Activated naive CD8-positive, alpha-beta T cell treated with anti-CD3 and anti-CD28 coated beads for 36 hours (primary cell): ENCODE measurements at places on chromosomes 5 and 9. TPM values are rescaled to one million over a fixed set of nuclear protein-coding genes. Genes with fewer than 3 reads are reported as not detected.

- H3K27ac ChIP-seq, result no peak overlapping the region
- no peak overlapping the region for H3K4me3 ChIP-seq
- DNase-seq, result no peak
- peaks cover 4% of the 10 kb centered on the region for H3K36me3 ChIP-seq
Measured at GRCh38 chr5:137669811-137670210, 66.1 kb downstream of the KLHL3 start.

The SERF1A gene
- 6.8 TPM for total RNA-seq

DNA sequence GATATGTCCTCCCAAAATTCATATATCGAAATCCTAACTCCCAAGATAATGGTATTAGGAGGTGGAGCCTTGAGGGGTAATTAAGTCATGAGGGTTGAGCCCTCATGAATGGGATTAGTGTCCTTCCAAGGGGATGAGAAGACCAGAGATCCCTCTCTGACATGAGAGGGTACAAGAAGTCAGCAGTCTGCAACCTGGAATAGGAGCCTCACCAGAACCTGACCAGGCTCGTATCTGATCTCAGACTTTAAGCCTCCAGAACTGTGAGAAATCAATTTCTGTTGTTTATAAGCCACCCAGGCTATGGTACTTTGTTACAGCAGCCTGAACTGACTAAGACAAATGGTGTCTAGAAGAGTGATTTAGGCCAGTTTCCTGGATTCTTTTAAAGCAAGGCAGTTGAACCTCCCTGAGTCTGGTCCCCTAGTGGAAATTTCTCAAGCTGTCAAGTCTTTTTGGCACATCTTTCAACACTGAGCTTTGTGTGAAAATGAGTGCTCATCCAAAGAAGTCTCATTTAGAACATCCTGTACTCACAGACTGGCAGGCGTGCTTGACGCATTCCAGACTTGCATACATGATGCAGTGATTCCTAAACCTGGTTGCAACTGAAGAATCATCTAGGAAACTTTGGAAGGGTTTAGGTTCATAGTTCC, 254.8 kb upstream of the PPP1R2B start:
- H3K36me3 ChIP-seq, result no peaks in the 10 kb centered on the region
- H3K27me3 ChIP-seq, result peaks cover 22% of the 10 kb centered on the region
- DNase-seq, result no peak
- H3K4me3 ChIP-seq, result no peak overlapping the region

DNA sequence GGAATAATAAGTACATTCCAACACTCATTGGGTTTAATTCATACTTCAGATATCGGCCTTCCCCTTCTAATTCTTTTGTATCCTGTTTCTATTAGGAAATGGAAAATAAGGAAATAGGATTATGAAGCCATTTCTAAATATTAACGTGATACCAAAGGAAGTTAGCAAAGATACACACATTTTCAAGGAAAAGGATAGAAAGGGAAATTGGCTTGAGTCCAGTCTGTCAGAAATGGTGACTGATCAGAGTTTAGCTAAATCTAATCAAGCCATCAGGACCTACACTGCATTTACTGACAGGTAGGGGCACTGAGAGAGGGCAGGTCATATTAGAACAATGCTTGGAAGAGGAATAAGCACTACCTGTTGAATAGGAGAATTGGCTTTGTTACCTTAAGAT, 3.1 kb downstream of the TRPM3 start:
- no peak overlapping the region for H3K27ac ChIP-seq
- H3K4me1 ChIP-seq, result no peaks in the 10 kb centered on the region
- no peaks in the 10 kb centered on the region for H3K36me3 ChIP-seq
- peaks cover 31% of the 10 kb centered on the region for H3K27me3 ChIP-seq

DNA sequence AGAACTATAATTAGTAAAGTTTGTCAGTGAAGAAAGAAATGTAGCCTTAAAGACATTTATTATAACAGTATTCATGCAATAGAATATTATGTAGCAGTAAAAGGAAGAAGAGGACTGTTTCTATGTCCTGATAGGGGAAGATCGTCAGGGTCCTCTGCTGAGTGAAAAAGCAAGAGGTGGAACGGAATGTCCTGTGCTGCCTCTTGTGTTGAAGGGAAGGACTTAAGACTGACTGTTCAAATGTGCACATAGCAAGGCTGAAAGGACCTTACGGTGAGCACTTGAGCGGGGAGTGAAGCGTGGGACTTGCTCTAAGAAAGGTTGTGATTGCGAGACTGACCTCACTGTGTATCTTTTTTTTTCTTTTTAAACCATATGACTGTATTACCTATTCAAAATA, 63.2 kb downstream of the SNX24 start:
- no peak overlapping the region for H3K27ac ChIP-seq
- H3K27me3 ChIP-seq, result no peaks in the 10 kb centered on the region
- no peaks in the 10 kb centered on the region for H3K36me3 ChIP-seq

The CSF1R gene
- not detected for total RNA-seq

DNA sequence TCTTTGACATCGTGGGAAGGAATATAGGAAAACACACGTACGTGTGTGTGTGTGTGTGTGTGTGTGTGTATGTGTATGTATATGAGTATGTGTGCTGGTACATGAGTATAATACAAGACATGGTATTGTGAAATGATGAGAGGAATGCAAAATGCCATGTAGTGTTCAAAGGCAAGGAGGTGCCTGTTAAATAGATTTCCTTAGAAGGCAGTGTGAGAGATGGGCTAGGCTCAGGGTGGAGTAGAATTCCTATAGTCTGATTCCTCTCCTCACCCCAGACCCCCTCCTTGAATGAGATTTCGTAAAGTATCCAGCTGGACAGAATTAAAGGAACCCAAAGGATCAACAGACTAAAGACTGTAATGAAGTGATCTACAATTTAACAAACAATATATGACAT, 11.1 kb downstream of the GPR21 start:
- H3K4me1 ChIP-seq, result no peaks in the 10 kb centered on the region
- no peak overlapping the region for H3K4me3 ChIP-seq
